ENCODE measurements at places on chromosomes 16 and 17. TPM values are rescaled to one million over a fixed set of nuclear protein-coding genes. Genes with fewer than 3 reads are reported as not detected.

DNA sequence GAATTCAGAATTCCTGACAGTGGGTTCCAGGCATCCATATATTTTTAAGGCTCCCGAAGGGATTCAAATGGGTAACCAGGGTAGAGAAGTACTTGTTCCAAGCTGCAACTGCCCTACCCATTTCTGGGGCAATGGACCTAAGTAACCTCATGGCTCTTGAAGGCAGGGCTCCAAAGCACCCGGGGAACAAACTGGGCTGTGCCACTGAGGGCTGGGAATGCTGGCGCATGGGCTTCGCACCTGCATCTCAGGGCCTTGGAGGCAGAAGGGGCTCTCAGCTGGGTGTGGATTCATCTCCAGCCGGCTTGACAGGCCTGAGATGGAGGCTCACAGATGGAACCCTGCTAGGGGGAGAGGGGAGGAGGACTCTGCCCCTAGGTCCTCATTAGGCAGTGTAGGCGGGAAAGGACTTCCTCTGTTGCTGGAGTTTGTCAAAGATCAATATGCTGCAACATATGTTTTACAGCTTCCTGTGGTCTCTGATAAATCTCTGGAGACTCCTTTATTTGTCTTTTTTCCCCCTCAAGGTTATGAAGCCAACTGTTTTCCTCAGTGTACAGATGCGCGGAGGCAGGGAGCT is 232.3 kb upstream of the NLRP1 start:
- no peak for DNase-seq
- peaks cover 2% of the 10 kb centered on the region for H3K36me3 ChIP-seq
- peaks cover 32% of the 10 kb centered on the region for H3K27me3 ChIP-seq
- no peaks in the 10 kb centered on the region for H3K4me1 ChIP-seq
- H3K4me3 ChIP-seq: no peak overlapping the region

- H3K4me3 ChIP-seq: no peak overlapping the region
- peaks cover 40% of the 10 kb centered on the region for H3K27me3 ChIP-seq
- no peak for DNase-seq
- H3K36me3 ChIP-seq: no peaks in the 10 kb centered on the region
These were observed 11.4 kb downstream of the CFAP97D1 start for GRCh38 chr17:43791589-43791988.

SLFN14 gene
- total RNA-seq: 0.14 TPM

GRCh38 chr16:30054451-30054850 is 11.1 kb upstream of the ALDOA start:
- peaks cover 1% of the 10 kb centered on the region for H3K36me3 ChIP-seq
- DNase-seq: no peak
- no peak overlapping the region for H3K4me3 ChIP-seq
- peaks cover 15% of the 10 kb centered on the region for H3K4me1 ChIP-seq
- H3K27ac ChIP-seq: no peak overlapping the region

Data from activated naive CD8-positive, alpha-beta T cell treated with anti-CD3 and anti-CD28 coated beads for 36 hours (primary cell).